ENCODE measurements at places on chromosomes 1 and 21.

GRCh38 chr1:35656863-35657232 lies 15.5 kb upstream of the PSMB2 start:
- no peak for DNase-seq

GRCh38 chr1:90175490-90176167 lies 180.7 kb downstream of the ZNF326 start:
- DNase-seq, result peak; percentile 27

- peak; percentile 16 for DNase-seq
Observed at GRCh38 chr1:20705203-20705755, 12.5 kb downstream of the KIF17 start.

GRCh38 chr1:96367791-96368190 lies 353.8 kb upstream of the PTBP2 start:
- no peak for DNase-seq

- DNase-seq, result no peak
Observed at GRCh38 chr1:61379693-61380092, 297.3 kb downstream of the NFIA start.

- DNase-seq, result peak; percentile 15
Observed at GRCh38 chr1:227792216-227793078, 23.0 kb upstream of the PRSS38 start.
